ENCODE measurements at places on chromosomes 1 and 21.

DNA sequence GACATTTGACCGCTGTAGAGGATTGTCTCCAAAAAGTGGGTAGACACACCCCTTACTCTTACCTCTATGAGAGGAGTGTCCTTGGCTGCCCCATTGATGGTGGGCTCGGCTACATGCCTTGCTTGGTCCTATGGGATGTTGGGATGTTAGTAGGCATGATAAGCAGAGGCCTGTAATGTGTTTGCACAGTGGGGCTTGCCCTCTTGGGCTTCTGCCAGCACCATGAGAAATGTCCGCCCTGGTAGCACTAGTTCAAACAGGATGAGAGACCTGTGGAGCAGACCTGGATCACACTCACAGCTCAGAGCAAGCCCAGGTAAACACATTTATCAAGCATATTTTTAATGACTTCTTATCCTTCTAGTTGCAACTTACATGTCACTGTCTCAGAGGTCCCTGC lies 54.2 kb downstream of the SH3GLB1 start:
- DNase-seq = no peak

GRCh38 chr1:59485949-59486348 lies 189.1 kb downstream of the FGGY start:
- no peak for DNase-seq

GRCh38 chr1:55088413-55088812 lies 49.1 kb downstream of the PCSK9 start:
- DNase-seq = no peak

GRCh38 chr1:2301607-2302291 lies 73.6 kb downstream of the SKI start:
- no peak for DNase-seq

GRCh38 chr1:198669771-198670170 lies 30.9 kb downstream of the PTPRC start:
- no peak for DNase-seq

DNA sequence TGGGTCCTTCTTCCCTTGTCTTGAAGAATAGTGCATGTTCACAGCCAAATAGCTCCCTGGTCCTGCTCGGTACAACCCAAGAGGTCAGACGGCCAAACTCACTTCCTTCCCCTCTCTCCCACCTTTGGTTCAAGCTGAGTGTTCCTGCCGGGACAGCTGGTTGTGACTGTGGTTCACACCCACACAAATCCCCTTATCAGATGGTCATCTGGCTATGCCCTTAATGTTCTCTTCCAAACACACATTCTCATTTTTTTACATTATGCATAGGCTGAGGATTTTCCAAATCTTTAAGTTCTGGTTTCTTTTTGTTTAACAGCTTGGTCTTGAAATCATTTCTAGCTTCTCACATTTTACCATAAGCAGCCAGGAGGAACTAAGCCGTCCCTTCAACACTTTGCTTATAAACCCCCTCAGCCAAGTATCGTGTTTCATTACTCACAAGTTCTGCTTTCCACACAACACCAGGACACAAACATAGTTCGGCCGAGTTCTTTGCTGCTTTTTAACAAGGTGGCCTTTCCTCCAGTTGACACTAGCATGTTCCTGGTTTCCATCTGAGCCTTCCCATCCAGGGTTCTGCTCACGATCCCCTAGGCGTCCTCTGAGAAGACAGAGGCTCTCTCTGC lies 19.7 kb upstream of the TSPEAR start:
- no peak for DNase-seq

- DNase-seq = no peak
These were observed 2.8 kb upstream of the S100B start for GRCh38 chr21:46607636-46608035.

GRCh38 chr1:58310881-58311280 lies 235.6 kb downstream of the OMA1 start:
- DNase-seq = no peak

DNA sequence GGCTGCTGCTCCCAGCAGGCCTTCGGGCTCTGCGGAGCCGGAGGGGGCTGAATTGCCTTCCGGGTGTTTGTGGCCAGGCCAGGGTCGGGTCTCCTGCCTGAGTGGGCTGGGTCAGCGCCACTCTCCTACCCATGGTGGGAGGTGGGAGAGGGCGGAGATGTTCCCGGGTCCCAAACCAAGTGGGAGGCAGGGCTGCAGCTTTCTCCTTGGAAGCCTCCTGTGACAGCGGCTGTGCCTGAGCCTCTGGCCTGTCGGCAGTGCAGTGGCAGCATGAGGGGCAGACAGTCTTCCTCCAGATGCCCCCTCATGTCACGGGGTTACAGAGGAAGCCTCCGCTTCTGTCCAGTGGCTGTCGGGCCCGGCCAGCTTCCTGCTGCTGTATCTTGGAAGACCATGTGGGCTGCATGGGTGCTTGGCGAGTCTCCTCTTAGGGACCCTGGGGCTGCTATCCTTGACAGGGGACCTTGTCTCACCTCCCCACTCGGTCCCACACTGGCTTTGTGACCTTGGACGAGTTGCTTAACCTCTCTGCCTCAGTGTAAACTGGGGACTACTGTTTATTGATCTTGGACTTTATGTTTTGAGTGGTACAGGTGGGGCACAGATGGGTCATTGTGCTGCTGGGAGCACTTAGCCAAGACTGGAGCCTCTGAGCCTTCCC lies 4.3 kb downstream of the SKI start:
- no peak for DNase-seq

DNA sequence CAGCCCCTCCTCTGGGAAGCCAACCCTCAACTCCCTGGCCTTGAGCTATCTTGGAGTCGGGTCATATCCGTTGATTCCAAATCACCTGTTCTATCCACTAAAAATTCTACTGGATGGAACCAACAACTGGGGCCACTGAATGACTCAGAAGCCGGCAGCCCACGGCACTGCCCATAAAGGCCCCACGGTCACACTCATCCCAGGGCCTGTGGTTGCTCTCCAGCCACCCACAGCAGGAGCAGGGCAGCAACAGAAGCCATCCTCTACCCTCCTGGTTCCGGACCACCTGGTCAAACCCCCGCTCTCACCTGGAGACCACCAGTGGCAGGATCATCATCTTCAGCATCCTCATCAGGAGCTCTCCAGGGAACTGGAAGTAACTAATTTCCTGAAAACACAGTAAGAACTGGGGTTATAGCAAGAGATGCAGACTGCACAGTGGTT lies 8.4 kb downstream of the SLC1A7 start:
- no peak for DNase-seq

Data from GM12864 (cell line).